ENCODE measurements at places on chromosomes 12 and 14.

DNA sequence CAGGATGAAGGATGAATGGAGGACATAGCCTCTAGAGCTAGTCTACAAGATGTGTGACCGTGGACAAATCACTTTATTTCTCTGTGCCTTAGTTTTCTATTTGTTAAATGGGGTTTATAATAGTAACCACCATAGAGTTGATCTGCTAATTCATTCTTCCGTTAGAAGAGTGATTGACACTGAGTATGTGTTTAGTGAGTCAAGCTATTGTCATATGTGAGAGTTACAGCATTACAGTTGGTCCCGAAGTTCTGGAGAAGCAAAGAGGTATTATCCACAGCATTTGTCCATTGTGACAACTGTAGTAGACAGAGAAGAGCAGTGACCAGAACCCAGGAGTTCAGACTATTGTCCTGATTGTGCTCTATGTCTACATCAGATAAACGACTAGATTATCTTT, 14.1 kb downstream of the FAR2 start:
- DNase-seq: no peak

GRCh38 chr12:57836442-57837375, 9.8 kb downstream of the CTDSP2 start:
- no peak for DNase-seq

- DNase-seq: no peak
Observed at GRCh38 chr12:97164936-97165335, 257.9 kb downstream of the NEDD1 start.

GRCh38 chr14:39467889-39468524, 35.8 kb upstream of the FBXO33 start:
- DNase-seq: peak; percentile 4

GRCh38 chr12:104870797-104871196, 87.3 kb downstream of the SLC41A2 start:
- DNase-seq: no peak

DNA sequence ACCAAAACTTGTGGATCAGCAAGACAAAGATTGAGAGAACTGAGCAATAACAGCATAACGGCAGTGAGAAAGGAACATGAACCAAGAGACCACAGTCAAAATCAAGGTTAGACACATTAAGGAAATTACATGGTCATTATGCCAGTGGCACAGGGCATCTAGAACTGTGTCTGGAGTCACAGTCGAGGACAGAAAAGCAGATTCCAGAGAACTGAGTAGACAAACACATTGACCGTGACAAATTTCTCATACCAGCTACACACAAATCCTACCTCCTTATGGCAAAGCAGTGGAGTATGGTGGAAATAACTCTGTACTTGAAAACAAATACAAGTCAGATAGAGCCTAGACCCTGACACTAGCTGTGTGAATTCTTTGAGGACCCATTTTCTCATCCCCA, 367.3 kb downstream of the DUSP6 start:
- no peak for DNase-seq

DNA sequence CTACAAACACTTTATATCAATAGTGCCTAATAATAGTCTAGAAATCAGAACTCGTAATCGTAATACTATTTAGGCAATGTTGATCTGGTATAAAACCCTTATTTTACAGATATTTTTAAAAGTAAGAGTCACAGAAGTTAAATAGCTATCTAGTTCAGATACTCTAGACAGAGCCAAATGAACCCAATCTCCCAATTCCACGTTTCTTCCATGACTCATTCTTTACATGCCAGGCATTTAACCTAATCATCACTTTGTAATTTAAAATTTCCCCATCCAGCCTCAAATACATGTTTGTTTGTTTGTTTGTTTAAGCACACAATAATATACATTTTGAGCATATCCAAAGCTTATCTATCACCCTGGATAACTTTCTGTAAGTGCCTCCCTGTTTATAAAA, 36.4 kb upstream of the GARIN6 start:
- DNase-seq: no peak

DNA sequence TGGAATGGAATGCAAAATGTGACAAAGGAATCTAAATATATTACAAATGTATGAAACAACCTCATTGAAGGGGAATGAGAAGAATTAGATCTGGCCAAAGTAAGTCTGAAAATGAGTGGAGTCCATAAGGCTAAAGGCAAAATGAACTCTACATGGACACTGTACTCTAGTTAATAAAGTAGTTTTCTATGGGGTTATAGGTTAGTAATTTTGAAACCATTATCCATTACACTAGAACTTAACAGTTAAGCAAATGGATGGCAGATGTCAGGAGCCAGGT, 222.1 kb downstream of the NUAK1 start:
- no peak for DNase-seq

GRCh38 chr14:89720741-89721729, 233.5 kb downstream of the EFCAB11 start:
- DNase-seq: no peak

DNA sequence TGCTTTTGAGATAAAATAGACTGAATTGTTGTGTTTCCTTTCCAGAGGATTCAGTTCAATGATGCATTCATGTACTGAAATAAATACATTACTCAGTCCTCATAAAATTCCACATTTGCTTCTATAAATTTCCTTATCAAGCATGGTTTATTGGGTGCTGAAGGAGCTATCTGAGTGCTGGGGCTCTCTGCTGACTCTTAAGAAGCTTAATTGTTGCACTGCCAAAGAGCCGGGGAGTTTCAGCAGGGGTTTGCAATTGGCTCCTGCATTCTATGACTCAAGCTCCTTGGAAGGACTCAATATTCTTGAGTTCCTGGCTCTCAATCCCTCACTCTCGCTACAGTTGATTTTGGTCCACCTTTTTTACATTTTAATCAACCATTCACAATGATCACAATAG, 69.8 kb upstream of the PYGL start:
- DNase-seq: no peak

DNA sequence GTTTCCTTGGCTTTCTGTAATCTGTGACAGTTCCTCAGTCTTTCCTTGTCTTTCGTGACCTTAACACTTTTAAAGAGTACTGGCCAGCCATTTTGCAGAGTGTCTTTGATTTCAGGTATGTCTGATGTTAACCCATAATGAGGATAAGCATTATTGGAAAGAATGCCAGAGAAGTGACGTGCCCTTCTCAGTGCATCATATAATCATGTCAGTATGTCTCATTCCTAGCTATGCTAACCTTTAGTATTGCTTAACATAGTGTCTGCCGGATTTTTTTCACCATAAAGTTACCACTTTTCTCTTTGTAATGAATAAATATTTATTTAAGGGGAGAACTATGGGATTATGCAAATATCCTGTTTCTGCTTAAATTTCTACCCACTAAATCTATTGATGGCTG, 28.5 kb downstream of the RERG start:
- DNase-seq: no peak

DNA sequence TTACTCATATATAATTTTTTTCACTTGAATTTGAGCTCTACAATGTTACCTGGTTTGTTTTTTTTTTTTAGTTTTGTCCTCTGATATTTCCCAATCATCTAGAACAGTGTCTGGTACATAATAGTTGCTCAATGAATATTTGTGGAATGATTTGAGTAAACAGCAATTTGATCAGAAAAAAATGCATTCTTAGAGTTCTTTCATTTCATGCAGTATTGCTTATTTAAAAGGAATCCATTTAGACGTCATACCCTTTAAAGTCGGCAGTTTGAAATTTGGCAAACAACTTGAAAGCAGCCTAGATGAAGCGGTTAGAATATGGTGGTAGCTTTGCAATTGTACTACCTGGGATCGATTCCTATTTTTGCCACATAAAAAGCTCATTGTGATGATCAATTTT, 140.0 kb downstream of the PDE3A start:
- no peak for DNase-seq

DNA sequence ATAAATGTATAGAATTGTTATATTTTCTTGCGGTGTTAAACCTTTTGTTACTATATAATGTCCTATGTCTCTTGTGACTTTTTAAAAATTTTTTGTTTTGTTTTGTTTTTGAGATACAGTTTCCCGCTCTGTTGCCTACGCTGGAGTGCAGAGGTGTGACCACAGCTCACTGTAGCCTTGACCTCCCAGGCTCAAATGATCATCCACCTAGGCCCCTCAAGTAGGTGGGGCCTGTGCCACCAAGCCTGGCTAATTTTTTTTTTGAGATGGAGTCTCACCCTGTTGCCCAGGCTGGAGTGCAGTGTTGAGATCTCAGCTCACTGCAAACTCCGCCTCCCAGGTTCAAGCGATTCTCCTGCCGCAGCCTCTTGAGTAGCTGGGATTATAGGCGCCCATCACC, 26.5 kb upstream of the RCOR1 start:
- DNase-seq: no peak

DNA sequence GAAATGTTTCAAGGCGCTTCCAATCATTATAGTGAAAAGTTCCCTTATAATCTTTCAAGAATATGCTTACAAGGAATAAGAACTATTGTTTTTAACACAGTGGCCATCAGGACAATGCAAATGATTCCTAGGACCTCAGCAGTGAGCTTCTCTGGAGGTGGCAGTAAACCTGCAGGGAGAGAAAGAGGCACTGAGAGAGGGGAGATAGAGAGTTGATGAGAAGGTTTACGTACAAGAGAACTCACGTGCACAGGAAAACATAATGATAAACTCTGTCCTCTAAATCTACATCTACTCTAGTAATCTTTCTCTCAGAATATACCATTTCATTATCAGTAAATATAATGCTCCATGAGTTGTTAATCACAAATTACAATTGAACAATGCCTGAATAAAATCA, 715 bp downstream of the KLRC4 start:
- no peak for DNase-seq

DNA sequence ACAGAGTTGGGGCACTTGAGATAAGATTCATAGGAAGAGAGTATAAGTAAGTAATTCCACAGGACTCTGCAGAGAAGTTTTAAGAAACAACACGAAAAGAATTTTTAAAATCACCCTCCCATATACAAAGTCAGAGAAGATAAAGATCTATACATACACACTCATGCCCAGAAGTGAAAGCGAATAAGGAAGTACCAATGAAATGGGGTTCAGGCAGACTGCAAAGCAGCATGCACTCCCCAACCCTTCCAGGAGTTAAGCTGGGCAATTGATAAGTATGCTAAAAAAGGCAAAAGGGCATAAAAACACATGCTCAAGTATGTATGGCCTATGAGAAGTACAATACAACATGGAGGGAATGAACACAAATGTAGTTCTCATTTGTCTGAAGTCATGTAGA, 246.2 kb upstream of the GRIP1 start:
- no peak for DNase-seq

GRCh38 chr12:95182868-95183415, 34.3 kb downstream of the FGD6 start:
- no peak for DNase-seq

DNA sequence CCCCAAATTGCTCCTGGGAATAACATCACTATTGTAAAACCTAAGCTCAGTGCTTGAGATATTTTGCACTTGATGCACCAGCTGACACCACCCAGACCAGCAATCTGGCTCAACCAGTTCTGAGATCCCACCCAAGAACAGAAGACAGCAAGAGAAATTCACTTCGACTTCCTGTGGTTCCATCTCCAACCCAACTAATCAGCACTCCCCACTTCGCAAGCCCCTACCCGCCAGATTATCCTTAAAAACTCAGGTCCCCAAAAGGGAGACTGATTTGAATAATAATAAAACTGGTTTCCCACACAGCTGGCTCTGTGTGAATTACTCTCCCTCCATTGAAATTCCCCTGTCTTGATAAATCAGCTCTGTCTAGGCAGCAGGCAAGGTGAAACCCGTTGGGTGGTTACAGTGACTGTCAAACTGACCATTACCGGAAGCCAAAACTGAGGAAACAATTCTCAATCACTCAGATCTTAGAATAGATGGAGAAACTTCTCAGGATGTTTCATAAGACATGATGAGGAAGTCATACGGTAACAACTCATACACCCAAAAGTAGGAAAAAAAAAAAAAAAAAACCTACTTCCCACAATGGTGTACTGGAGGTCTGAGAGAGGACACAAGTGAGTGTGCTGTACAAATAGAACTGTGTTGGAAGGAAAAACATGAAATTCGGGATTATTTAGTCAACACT, 92.4 kb downstream of the TMTC1 start:
- DNase-seq: no peak

DNA sequence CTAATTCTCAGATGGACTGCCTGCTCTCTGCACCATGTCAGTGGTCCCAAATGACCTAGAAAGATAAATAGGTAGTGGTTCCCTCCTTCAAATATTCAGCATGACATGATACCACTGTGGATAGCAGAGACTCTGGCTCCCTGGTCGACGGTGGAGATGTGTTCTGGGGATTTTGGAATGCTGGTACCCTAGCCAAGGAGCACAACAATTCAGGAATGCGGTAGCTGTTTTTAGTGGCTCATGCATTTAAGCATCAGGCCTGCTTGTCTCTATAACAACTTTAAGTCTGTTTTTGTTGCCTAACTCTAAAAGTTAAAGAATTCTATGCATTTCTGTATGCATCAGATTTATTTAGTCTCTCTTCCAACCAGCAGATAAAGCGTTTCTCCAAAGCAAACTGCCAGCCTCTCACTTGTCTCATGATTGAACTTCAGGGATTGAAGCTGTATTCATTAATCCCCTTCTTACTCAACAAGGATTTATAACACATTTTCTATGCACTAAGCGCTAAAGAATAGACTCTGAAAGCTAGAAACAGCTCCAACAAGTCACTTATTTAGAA, 164.9 kb upstream of the BMP4 start:
- DNase-seq: no peak

GRCh38 chr14:54226103-54226502, 170.7 kb upstream of the CDKN3 start:
- DNase-seq: no peak

DNA sequence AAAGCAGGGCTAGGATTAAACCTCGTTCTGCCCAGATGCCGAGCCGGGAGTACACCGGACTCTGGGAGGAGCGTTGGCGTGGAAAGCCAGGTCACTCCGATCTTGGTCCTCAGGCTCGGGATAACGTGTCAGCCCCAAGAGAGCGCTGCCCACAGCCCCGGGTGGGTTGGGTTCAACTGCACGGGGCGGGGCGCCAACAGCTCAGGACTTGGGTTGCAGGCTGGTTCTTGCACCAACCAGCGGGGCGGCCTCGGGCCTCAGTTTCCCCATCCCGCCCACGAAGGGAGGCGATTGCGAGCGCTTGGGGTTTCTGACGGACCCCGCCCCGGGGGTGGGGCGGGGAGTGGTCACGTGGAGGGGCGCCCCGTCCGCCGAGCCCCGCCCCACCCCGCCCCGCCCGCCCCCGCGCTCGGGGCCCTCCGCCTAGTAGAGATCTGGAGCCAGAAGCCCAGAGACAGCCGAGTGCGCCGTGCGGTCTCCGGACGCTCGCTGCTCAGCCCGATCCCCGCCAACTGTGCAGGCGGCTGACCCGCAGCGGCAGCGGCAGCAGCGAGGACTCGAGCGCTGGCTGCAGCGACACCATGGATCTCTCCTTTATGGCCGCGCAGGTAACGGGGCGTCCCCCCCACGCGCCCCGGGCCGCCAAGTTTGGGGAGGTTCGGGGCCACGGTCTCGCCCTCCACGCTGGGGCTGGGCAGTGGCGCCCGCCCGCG, at the start of gene C14orf132:
C14orf132 (plus strand) TSS at position 443 of the 713 bp plus-strand sequence; CDS start at position 582, 139 bp downstream.
- peak; percentile 72 for DNase-seq

- no peak for DNase-seq
Observed at GRCh38 chr12:106739815-106740530, 34.5 kb upstream of the RIC8B start.
